ENCODE measurements at places on chromosomes 1 and 21. TPM values are rescaled to one million over a fixed set of nuclear protein-coding genes. Genes with fewer than 3 reads are reported as not detected.

HSPA6 gene
- total RNA-seq: under 0.01 TPM

SPRR5 gene
- not detected for total RNA-seq

TXLNA gene
- 58.0 TPM for total RNA-seq

ITGB2 gene
- 0.34 TPM for total RNA-seq

CELA2A gene
- not detected for total RNA-seq

ROR1 gene
- total RNA-seq: 9.5 TPM

ECM1 gene
- 44.6 TPM for total RNA-seq

SEMA6C gene
- total RNA-seq: 2.1 TPM

AUNIP gene
- 9.1 TPM for total RNA-seq

CSMD2 gene
- total RNA-seq: under 0.01 TPM

CD101 gene
- total RNA-seq: not detected

CSDE1 gene
- total RNA-seq: 540 TPM

ZSWIM5 gene
- 0.17 TPM for total RNA-seq

S100A2 gene
- total RNA-seq: 10.8 TPM

SEMA4A gene
- total RNA-seq: 0.67 TPM

NUF2 gene
- total RNA-seq: 34.0 TPM

APCS gene
- not detected for total RNA-seq

KMO gene
- not detected for total RNA-seq

ANGPTL3 gene
- total RNA-seq: not detected

RGS7 gene
- total RNA-seq: 0.50 TPM

KLF17 gene
- total RNA-seq: under 0.01 TPM

ITPKB gene
- 3.1 TPM for total RNA-seq

OR2T33 gene
- total RNA-seq: not detected

APP gene
- 179 TPM for total RNA-seq

CFAP74 gene
- total RNA-seq: not detected

CCDC185 gene
- not detected for total RNA-seq

SLC50A1 gene
- 53.4 TPM for total RNA-seq

SYNC gene
- 15.8 TPM for total RNA-seq

RXRG gene
- total RNA-seq: not detected

BMP8A gene
- total RNA-seq: not detected

TRIM17 gene
- total RNA-seq: 0.45 TPM

PIGP gene
- total RNA-seq: 14.7 TPM

FCAMR gene
- total RNA-seq: not detected

OR2W3 gene
- total RNA-seq: not detected

IL20 gene
- total RNA-seq: not detected

GSTM2 gene
- 19.0 TPM for total RNA-seq

EPS8L3 gene
- not detected for total RNA-seq

KIRREL1 gene
- 57.7 TPM for total RNA-seq

ELAPOR1 gene
- under 0.01 TPM for total RNA-seq

BEST4 gene
- total RNA-seq: not detected

AVPR1B gene
- not detected for total RNA-seq

OR2T35 gene
- total RNA-seq: not detected

IGFN1 gene
- not detected for total RNA-seq

FAM78B gene
- 0.17 TPM for total RNA-seq

RAB42 gene
- total RNA-seq: 7.4 TPM

CLCA1 gene
- not detected for total RNA-seq

KCNK2 gene
- total RNA-seq: 4.8 TPM

PYHIN1 gene
- total RNA-seq: not detected

CLCA2 gene
- under 0.01 TPM for total RNA-seq

Measured in bronchus fibroblast of lung (primary cell).